Hematopoietic multipotent progenitor cell treated with erythropoietin and hydrocortisone succinate and interleukin-3 and kit ligand, for 17 days (in vitro differentiated cells): ENCODE measurements at places on chromosomes 4 and X.

GRCh38 chr4:123622572-123622971, 226.0 kb downstream of the SPRY1 start:
- DNase-seq = no peak

GRCh38 chr4:185589067-185589836, 53.9 kb upstream of the PDLIM3 start:
- DNase-seq = no peak

- no peak for DNase-seq
Measured at GRCh38 chrX:46611658-46612362, 38.2 kb downstream of the CHST7 start.

DNA sequence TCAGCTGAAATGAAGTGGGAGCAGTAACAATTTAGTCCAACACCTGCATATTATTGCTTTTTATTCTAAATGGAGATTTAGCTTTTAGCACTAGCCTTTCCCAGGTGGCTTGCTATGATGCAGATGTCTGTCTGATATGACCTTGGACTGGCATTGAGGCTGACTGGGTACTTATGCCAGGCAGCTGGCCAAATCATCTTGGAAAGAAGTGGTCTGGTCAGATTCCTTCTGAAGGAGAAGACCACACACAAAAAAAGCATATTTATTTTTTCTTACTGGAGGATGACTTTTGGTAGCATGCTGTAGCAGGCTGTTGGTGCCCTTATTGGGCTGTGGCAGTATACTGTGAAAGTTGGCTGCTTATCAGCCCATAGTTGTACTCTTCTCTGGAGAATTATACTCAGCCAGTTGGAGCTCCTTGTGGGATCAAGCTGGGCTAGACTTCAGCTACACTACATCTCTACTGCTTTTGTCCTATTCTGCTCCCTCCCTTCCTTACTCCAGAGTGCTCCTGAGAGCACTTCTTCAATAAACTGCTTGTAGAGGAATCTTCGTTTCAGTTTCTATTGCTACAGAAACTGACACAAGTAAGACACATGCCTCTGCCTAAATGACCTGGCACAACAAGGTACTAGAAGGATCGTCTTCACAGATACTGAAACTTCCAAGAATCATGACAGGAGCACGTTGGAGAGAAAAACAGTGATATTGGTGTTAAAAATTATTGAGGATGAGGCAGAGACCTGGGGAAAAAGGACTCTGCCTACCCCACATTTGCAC, 196.8 kb upstream of the RPS6KA3 start:
- no peak for DNase-seq

- DNase-seq = no peak
Measured at GRCh38 chr4:819401-820229, 6.3 kb downstream of the CPLX1 start.

DNA sequence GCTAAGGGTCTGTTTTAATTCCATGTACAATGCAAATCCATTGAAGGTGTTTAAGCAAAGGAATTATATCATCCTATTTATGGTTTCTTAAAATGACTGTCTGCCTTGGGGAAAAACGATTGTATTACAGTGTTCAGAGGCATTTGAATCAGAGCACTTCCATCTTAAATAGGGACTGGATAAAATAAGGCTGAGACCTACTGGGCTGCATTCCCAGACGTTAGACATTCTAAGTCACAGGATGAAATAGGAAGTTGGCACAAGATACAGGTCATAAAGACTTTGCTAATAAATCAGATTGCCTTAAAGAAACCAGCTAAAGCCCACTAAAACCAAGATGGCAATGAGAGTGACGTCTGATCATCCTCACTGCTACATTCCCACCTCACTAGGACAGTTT, 1167.2 kb upstream of the PABPC4L start:
- no peak for DNase-seq

DNA sequence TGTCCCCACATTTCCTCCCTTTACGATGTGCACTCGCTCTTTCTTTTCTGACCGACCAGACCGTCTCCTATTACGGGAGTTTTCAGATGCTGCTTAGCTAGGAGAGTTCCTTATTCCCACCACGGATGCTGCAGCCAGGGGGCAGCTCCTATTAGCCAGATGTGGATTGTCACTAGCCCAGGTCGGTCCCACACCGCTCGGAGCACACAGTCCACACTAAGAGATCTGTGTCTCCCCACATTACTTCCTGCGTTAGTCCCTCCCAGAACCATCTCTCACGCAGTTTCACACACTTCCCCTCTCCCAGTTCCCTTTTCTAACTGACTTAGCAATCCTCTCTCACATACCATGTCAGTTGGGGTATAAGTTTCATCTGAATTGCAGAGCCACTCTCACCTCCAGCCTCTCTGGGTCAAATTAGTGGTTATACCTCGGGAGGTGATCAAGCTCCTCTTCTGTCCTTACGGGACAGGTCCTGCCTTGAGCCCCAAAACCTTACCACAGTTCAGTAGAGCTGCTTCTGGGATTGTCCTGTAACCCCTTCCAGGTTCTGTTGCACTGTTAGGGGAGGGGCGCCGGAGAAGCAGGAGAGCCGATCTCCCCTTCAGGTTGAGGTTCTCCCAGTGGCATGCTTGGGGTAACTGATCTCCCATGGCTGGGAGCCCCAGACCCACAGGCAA, 28.2 kb downstream of the SULT1E1 start:
- no peak for DNase-seq

DNA sequence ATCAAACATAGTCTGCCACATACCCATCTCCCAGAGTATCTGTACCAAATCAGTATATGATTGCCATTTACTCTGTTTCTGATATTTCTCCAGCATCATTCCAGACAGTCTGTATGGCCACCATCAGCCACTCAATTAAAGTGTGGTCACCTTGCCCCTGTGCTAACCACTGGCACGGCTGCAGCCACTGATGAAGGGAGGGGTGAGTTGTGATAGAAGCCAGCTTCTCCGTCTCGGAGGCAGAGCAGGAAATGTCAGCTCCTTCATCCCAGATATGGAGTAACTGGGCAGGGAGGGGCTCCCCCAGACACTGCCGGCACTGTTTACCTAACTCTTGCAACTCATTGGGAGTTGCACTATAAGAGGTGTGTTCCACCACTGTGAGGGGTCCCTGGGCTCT, 30.3 kb downstream of the CXCL13 start:
- DNase-seq = no peak

DNA sequence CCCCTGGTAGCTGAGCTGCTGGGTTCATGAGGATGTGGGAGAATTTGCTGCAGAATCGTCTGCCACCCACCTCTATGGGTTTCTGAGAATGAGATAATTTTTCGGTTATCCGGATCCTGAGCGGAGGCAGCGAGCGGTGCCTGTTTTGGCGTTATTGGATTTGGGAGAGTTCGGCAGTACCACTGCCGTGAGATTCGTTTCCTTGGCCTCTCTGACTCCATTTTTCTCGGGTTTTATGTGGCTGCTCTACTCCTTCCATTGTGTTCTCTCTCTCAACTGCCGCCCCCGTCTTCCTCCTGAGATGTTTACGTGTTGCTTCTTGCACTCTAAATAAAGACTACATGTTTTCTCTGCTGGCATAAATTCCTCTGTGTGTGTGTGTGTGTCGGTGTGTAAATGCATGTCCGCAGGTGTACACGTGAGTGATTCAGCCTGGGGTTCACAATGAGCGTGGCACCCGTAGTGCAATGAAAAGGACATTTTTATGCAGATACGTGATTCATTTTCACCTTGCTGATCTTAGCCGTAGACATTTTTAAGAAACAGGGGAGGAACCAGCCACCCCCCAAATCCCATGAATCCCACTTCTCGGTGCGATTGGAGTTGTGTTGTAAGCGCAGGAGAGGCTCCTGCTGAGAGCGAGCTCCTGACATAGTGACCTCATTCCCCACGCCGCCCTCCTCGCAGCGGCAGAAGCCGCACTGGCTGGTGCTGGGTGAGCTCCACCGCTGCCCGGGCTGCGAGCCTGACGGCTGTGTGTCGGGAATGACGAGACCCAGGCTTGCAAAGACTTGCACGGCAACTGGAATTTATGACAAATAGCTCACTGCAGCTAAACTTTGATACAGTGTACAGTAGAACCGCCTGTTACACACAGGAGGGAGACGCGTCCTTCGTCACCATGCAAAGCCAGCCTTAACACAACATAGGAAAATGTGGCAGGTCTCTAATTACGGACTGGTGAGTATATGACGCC, 82.2 kb downstream of the STOX2 start:
- no peak for DNase-seq

DNA sequence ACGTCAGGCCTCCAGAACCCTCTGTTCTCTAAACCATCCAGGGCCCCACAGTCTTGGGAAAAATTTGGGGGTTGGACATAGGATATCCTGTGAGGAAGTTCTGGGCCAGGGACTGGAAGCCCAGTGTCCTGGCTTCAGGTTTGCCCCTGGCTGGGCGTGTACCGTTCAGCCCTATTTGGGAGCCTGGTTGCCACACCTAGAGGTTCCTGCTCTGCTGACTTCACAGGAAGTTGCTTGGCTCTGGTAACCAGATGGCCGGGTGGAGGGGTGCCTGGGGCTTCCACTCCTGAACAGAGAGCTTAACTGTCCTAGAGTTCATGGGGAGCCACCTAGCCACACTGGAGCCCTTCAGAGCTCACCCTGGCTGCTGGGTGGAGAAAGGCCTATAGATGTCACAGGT, 1.1 kb downstream of the TAFAZZIN start:
- DNase-seq = peak; percentile 20

DNA sequence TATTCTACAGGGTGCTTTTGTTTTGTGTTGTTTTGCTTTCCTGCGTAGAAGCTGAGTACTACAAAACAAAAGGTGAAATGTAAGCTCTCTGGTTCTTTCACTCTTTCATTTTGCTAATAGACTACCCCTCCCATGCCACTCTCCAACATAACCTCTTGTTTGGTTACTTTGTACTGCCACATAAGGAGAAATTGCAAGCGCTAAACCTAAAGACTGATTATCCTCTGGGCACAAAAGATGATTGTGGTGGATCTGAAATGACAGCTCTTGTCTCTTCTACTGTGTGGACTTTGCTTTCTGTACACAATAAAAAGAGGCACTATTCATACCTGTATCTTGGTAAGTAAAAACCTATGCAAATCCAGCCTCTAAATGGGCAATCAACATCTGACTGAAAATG, 5.3 kb downstream of the MBNL3 start:
- DNase-seq = no peak

GRCh38 chrX:119186763-119187162, 49.3 kb upstream of the PGRMC1 start:
- no peak for DNase-seq

- no peak for DNase-seq
Measured at GRCh38 chrX:33211356-33212260, at the start of gene DMD. TSS of gene DMD (minus strand) at chrX:33211549. CDS start at chrX:33211312, 237 bp downstream.

GRCh38 chr4:122884499-122884898, 37.9 kb downstream of the NUDT6 start:
- no peak for DNase-seq

DNA sequence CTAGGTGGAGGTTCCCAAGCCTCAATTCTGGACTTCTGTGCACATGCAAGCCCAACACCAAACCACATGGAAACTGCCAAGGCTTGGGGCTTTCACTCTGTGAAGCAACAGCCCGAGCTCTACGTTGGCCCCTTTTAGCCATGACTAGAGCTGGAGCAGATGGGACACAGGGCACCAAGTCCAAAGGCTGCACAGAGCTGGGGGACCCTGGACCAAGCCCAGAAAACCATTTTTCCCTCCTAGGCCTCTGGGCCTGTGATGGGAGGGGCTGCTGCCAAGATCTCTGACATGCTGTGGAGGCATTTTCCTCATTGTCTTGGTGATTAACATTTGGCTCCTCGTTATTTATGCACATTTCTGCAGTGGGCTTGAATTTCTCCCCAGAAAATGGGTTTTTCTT, 258.7 kb upstream of the ACTRT1 start:
- no peak for DNase-seq

DNA sequence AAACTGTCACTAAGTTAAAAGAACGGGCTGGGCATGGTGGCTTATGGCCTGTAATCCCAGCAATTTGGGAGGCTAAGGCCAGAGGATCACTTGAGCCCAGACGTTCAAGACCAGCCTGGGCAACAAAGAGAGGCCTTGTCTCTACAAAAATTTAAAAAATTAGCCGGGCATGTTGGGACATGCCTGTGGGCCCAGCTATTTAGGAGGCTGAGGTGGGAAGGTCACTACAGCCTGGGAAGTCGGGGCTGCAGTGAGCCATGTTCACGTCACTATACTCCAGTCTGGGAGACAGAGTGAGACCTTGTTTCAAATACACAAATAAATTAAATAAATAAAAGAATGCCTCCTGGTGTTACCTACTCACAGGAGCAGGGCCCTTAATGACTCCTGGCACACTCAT, 69.5 kb downstream of the APBB2 start:
- no peak for DNase-seq

DNA sequence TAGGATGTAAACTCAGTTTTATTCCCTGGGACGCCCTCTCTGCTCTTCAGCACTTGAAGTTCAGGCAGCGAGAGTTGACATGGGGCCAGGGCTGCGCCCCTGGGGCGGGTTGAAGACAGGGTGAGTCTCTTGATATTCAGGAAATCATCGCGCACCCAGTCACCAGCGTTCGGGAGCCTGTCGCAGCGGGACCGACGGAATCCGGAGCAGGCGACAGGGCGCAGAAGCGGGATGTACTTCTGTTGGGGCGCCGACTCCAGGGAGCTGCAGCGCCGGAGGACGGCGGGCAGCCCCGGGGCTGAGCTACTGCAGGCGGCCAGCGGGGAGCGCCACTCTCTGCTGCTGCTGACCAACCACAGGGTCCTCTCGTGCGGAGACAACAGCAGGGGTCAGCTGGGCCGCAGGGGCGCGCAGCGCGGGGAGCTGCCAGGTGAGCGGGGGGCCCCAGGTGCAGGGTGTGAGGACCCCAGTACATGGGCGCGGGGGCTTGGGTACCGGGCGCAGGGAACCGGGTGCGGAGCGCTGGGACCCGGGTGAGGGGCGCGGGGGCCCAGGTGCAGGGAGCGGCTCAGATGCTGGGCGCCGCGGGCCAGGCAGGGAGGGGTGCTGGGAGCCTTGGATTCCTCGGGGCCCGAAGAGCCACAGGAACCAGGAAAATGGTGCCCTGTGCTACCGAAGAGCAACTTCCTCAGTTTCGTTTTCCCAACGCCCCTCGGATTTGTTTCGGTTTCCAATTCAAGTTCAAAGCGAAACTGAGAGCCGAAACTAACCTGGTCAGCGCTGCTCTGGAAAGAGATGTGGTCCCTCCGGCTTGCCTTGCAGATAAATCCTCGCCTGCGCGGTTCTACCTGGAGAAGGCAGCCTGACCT, at the start of gene HERC6:
TSS of gene HERC6 (plus strand) at position 162 of the 869 bp plus-strand sequence. CDS start at position 232, 70 bp downstream.
- peak; percentile 71 for DNase-seq

GRCh38 chrX:37580080-37580479, 8.6 kb downstream of the LANCL3 start:
- no peak for DNase-seq

DNA sequence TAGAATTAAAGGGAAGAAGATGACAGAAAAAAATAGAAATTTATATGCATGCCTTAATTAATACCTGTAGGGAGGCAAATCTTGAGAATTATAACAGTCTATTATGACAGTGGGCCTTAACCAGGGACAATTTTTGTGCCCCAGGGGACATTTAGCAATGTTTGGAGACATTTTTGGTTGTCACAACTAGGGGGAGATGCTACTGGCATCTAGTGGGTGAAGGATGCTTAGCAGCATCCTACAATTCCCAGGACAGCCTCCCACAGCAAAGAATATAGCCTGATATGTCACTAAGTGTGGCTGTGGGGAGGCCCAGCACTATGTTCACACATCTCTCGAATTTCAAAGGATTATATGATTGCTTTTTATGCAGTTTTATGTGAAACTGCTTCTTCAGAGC, 10.5 kb downstream of the GPR82 start:
- no peak for DNase-seq
